ENCODE measurements at places on chromosomes 11 and 22.
A peak's percentile ranks its signal among the peaks of the same experiment; 100 is the strongest.

- DNase-seq: no peak
Measured at GRCh38 chr11:83303316-83303715, 17.1 kb upstream of the CCDC90B start.

- no peak for DNase-seq
Measured at GRCh38 chr22:26474682-26475081, 8.9 kb downstream of the HPS4 start.

GRCh38 chr11:111598559-111598958, 3.7 kb upstream of the SIK2 start:
- DNase-seq: no peak

GRCh38 chr11:78533399-78533798, 41.3 kb downstream of the NARS2 start:
- no peak for DNase-seq

- DNase-seq: peak; percentile 94
Measured at GRCh38 chr11:62665075-62665598, at the start of the genes C11orf98 and CSKMT. TSS of gene C11orf98 (minus strand) at chr11:62665210. CDS start at chr11:62665169, 41 bp downstream. TSS of gene CSKMT (plus strand) at chr11:62665312. CDS start at chr11:62665880, 568 bp downstream.

GRCh38 chr11:14644226-14645014, 816 bp downstream of the PDE3B start:
- peak; percentile 19 for DNase-seq

GRCh38 chr11:26045082-26045481, 286.8 kb upstream of the ANO3 start:
- no peak for DNase-seq

DNA sequence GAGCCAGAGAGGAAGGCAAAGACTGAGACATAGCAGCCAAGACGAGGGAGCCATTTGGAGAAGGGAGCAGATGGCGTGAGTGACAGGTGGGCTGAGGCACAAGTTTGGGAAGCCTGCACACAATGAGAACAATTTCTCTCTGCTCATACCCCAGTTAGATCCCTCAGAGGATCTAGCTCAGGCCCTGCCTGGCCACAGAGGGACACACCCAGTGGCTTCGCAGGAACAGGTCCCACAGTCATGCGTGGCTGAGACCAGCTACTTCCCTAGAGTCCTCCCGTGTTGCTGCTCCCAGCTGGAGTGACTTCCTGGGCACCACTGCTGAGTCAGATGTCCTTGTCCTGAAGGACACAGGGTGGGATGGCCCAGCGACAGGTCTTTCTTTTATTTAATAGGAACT, 33.4 kb upstream of the LYVE1 start:
- no peak for DNase-seq

DNA sequence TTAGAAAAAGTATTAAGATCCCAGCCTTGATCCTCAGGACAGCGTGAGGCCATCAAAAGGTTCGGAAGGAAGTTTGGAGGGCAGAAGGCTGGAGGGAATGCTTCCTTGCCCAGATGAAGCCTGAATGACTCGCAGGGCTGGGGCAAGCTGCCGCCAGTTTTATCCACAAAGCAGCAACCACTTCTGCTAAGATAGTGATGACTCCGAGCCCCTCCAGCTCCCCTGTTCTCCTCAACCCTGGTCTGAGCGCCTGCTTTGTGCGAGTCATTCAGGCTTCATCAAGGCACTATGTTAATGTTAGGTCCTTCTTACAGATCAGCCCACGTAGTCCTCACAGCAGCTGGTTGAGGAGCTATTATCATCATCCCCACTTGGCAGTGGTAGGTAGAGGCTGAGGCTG, 158.8 kb downstream of the COMMD9 start:
- no peak for DNase-seq

GRCh38 chr22:48612077-48612995, 1215.3 kb downstream of the BRD1 start:
- DNase-seq: no peak

- no peak for DNase-seq
Measured at GRCh38 chr22:48539261-48539660, 1288.4 kb downstream of the BRD1 start.

- no peak for DNase-seq
Measured at GRCh38 chr11:8809241-8809938, 101.6 kb upstream of the AKIP1 start.

GRCh38 chr11:93715797-93716396, 25.4 kb downstream of the TAF1D start:
- no peak for DNase-seq

DNA sequence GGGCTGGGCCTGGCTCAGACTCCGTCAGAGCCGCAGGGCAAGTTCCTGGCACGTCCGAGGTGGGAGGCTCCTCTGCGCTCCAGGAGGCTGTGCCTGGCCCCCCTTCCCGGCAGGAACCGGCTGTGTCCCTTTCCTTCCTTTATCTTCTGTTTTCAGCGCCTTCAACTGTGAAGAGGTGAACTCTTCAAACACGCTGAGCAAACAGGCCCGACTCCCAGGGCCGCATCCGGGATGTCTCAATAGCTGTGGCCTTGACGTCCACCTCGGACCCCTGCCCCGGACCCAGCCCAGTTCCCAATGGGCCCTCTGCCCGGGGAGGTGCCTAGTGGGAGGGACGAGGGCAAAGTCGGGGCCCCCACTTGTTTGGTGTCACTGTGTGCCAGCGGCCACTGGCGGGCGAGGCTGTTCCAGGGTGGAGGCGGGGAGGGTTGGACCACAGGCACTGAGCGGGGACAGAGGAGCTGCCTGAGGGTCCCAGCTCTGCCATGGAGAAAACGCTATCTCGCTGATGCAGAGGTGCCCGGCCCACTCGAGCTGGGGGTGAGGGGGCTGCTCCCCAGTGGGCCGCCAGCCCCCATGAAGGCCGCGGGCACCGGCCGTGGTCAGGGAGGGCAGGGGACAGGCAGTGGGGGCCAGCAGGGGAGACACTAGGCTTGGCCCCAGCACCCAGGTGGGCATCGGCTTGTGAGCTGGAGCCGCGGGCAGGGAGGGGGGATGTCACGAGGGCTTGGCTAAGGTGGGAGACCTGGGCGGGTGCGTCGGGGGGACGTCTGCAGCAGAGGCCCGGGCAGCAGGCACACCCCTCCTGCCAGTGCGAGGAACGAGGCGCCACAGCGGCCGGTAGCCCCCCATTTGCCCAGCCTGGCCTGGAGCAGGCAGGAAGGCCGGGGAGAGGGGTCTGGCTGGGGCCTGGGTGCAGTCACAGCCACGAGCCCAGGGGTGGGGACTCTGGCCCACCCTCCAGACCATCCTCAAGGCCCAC, 2.7 kb upstream of the MUC5B start:
- DNase-seq: no peak

DNA sequence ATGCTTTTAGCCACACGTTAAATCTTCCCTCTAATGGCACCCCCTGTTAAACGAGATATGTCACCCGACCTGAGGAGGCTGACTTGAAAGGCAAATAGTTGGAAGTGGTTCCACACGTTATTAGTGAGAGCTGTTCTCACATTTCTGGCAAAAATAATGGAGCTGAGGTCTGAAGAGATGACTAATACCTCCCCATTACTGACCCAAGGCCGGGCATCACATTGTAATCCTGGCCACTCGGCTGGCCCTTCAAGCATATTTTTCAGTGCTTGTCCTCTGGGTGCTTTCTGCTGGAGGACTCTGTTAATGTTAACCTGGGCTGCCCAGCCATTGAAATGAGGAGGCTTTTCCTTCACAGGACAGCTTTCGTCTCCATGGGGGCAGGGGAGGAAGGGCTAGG, 260.0 kb upstream of the CADM1 start:
- no peak for DNase-seq

DNA sequence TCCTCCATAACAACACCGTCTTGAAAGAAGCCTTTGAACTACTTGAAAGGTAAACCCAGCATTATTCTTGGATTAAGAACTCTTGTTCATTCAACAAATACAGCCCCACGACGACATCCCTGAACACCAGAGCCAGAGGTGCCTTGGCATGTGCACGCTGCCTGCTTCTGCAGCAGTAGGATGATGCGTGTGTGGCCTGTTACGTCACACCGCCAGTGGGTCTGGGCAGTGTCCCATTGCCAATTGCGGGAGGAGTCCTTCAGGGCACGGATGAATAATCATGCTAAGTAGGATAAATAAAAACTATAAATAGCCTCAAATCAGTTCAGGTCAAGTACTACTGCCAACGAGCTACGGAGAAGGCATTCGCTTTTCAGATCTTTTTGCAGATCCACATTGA, 380.5 kb downstream of the SHANK2 start:
- no peak for DNase-seq

GRCh38 chr11:45894555-45895247, 9.2 kb downstream of the MAPK8IP1 start:
- no peak for DNase-seq

GRCh38 chr11:3229673-3230630, 2.3 kb downstream of the MRGPRE start:
- DNase-seq: no peak

DNA sequence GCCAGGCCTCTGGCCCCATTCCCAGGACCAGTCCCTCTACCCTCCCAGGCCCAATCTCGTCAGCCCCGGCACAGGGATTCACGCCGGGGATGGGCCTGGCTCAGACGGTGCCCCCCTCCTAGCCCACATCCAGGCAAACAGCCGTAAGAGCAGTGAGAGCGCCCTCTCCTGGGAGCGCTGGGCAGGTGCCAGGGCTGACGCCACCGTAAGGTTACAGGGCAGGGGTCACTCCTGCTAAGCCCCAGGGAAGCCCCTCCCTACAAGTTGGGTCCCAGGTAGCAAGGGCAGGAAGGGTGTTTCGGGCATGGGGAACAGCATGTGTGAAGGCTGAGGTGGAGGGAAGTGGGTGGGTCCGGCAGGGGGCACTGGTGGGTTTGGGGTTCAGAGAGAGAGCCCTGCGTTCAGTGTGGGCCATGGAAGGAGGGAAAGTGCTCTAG, 19.2 kb upstream of the PPARA start:
- no peak for DNase-seq

- peak; percentile 14 for DNase-seq
Measured at GRCh38 chr11:64359712-64360445, 917 bp downstream of the RPS6KA4 start.

- DNase-seq: no peak
Measured at GRCh38 chr22:44704159-44705021, 2.4 kb downstream of the PRR5 start.

DNA sequence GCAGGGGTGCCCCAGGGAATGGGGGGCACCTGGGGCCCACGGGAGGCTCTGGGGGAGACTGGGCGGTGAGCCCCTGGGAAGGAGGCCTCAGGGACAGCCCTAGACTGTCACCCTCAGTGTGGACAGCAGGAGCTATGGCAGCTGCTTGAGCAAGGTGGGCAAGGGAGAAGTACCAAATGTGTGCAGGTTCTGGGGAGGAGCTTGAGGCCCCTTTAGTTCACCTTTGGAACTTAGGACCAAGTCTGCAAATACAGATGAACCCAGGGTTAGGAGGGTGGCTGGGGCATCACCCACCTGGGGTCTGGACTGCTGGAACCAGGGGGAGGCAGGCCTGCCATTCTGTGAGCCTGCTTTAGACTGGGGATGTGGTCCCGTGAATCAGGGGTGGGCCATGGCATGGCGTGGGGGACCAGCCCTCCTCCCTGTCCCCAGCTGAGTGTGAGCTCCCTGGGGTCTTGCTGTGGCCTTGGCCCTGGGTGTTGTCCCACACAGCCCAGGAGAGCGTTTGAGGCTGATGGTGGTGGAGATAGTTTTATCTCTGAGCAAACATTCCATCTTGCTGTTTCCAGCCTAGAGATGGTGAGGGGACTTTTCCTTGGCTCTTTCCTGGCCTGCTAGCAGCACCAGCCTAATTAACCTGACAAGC, 122.3 kb downstream of the KCNQ1 start:
- no peak for DNase-seq

GRCh38 chr11:122159861-122160260, 43.8 kb upstream of the BLID start:
- DNase-seq: no peak

Data from stimulated activated CD4-positive, alpha-beta T cell treated with anti-CD3 and anti-CD28 coated beads, Interleukin-12 subunit alpha, Interleukin-12 subunit beta, amount 100 ng/mL, for 48 hours (primary cell).